ENCODE measurements at places on chromosomes 12 and 14.

- no peak for DNase-seq
Measured at GRCh38 chr12:106072751-106073150, 66.0 kb downstream of the NUAK1 start.

DNA sequence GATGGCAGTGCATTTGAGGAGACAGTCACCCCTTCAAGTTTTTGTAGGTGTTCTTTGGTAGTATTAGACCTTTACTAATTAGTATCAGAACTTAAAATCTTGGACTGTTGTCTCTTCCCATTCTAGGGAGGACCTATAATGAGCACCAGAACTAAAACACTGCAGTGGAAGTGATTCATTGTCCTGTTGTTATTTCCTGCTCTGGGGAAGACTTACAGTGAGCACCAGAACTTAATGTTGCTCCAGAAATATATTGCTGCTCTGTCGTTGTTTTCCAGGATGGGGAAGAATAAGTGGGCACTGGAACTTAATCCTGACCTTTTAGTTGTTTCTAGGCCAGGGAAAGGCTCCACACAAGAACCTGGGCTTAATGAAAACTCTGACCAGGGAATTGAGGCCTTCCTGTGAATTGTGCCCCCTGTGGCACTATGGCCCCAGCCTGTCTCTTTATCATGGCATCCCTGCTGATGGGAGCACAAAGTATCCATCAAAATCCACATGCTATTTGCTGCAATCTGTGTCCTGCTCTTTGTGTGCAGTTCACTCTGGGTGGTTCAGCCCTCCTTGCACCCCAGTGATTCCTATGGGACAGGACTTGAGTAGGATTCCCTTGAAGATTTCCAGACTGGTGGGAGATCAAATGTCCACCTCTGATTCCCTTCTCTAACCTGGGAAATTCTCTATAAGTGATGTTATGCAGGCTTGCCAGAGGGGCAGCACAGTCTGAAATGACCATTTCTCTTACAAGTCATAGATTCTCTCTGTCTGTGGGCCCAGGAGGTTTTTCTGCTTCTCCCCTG, 175.8 kb downstream of the PAWR start:
- DNase-seq = no peak

DNA sequence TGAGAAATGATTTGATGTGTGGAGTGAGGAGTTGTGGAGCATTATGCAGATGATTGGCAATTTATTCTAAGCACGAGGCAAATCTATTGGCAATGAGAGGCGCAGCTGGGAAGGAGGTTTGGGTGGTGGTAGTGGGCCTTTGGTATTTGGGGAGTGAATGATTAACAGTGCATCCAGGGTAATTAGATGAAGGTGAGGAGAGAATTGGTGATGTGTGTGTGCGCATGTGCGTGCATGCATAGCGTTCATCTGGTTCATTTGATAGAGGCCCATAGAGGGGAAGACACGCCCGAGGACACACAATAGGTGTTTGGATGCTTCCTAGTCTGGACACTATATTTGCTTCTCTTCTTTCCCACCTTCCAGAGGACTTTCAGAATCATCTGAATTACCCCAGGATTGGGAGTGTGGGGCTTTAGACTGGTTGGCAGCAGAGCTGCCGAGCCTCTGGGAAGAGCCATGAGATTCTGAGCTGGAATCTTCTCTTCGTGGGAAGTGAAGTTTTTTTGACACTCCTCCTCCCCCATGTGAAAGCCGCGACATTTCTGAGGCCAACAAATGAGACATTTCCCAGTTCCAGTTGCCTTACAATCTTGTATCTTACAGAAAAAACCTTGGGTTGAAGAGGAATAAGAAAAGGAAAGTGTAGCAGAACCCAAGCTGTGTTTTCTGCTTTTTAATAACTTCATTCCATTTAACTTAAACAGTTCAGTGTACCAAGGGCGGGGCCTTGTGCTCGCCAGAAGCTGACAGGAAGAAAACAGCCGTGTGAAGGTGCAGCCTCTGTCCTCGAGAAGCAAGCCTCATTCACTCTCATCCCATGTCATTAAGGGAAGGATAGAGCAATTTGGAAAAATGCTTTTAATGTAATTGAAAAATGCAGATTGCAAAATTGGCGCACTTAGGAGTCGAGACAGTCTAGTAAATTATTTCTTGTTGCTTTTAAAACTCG, 65.2 kb downstream of the SLC25A47 start:
- DNase-seq = peak; percentile 38

- no peak for DNase-seq
Measured at GRCh38 chr14:50407111-50407812, 10.6 kb upstream of the CDKL1 start.

DNA sequence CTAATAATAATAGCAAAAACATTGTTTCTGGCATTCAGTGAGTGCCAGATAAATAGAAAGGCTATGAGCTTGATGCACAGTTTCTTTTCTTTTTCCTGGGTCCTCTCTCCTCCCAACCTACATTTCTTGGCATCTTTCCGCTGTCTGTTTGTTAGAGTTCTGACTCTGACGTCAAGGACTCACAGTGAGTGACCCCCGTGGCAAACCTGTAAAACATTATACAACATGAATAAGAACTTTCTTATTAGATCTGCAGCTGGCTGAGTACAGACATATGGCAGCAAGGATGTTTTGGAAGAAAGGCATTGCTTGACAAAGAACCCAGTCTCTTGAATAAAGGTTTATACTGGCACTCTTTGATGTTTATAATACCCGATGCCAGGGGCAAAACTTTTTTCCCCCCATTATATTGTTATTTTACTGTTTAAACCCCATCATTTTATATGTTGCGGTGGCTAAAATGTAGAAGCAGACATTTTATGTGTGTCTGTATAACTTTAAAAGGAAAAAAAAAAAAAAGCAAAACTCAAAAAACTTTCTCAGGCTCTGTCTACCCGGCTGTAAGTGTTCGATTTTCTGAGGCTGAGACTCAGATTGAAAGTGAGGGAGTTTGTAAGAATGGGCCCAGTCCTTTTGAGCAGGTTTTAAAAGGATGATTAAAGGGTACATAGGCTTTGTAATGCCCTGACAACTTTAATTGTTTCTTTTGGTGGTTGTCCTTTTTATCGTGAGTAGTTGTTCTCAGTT, 159.3 kb downstream of the PDE3A start:
- DNase-seq = no peak

GRCh38 chr12:52379536-52379935, 5.9 kb downstream of the KRT84 start:
- DNase-seq = no peak

DNA sequence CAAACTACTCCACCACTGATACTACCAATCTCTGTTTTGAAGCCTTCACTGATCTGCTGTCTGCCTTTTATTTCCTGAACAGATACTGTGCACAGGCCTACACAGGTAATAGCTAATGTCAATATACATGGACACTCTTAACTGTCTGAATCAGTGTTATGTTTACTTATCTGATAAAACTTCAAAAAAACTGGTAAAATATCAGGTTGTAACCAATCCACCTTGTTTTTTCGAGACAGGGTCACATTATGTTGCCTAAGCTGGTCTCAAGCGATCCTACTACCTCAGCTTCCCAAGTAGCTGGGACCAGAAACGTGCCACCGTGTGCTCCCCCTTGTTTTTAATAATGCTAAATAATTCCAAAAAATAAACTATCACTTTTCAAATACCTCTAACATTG, 43.5 kb downstream of the HECTD1 start:
- DNase-seq = no peak

DNA sequence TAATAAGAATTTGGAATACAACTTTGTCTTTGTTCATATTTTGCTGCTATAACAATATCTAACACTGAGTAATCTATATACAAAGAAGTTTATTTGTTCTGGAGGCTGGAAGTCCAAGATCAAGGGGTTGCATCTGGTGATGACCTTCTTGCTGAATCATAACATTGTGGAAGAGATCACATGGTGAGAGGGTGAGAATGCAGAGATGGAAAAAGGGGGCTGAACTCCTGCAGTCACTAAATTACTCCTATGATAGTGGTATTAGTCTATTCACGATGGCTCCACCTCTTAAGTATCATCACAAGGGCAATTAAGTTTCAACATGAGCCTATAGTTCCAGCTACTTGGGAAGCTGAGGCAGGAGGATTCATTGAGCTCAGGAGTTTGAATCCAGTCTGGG, 4.5 kb upstream of the AKAP6 start:
- DNase-seq = no peak

- peak; percentile 25 for DNase-seq
Measured at GRCh38 chr12:22190-22529, 44.4 kb upstream of the IQSEC3 start.

DNA sequence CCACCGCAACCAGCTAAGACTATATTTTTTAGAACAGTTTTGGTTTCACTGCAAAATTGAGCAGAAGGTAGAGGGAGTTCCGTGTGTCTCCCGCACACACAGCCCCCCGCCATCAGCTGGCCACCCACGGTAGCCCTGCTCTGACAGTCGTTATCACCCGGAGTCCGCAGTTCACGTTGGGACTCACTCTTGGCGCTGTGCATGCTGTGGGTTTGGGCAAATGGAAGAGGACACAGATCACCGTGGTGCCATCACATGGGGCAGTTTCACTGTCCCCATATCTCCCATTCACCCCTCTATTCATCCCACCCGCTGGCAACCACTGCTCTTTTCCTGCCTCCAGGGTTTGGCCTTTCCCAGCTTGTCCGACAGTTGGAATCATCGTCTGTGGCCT, 31.8 kb upstream of the ULK1 start:
- DNase-seq = no peak

DNA sequence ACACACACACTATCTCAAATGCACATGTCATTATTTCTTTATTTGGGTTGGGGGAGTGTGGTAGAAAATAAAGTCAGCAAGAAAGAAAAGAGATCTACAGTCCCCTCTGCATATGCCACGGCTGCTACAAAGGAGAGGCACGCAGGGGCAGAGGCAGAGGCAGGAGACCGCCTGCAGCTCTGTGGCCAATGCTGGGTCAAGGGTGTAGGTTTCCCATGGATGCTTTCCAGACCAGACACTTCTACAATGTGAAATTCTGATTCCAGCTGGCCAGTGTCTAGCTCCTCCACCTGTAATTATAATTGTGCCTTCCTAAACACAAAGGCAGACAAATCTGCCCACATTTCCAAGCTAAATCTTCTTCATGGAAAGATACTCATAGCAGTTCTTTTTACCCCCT, 19.2 kb downstream of the VPS37B start:
- no peak for DNase-seq

GRCh38 chr12:110246636-110247339, 34.3 kb upstream of the ATP2A2 start:
- DNase-seq = no peak

DNA sequence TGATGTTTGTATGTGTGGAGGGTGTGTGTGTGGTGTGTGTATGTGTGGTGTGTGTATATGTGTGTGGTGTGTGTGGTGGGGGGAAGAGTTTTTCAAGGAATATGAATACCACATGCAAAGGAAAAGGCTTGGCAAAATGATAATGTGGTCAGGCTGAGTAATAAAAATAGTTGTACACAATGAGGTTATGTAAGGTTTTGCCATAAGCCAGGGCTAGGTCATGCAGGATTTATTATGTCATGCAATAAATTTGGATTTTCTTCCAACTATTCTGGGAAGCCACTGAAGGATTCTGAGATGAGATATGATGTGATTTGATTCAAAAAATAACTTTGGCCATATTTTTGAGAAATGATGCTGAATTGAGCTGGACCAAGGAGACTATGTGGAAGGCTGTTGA, 1191.6 kb upstream of the SEL1L start:
- DNase-seq = no peak

- DNase-seq = no peak
Measured at GRCh38 chr14:71399057-71399487, 491.8 kb downstream of the PCNX1 start.

- DNase-seq = no peak
Measured at GRCh38 chr14:53534841-53535240, 381.7 kb upstream of the DDHD1 start.

DNA sequence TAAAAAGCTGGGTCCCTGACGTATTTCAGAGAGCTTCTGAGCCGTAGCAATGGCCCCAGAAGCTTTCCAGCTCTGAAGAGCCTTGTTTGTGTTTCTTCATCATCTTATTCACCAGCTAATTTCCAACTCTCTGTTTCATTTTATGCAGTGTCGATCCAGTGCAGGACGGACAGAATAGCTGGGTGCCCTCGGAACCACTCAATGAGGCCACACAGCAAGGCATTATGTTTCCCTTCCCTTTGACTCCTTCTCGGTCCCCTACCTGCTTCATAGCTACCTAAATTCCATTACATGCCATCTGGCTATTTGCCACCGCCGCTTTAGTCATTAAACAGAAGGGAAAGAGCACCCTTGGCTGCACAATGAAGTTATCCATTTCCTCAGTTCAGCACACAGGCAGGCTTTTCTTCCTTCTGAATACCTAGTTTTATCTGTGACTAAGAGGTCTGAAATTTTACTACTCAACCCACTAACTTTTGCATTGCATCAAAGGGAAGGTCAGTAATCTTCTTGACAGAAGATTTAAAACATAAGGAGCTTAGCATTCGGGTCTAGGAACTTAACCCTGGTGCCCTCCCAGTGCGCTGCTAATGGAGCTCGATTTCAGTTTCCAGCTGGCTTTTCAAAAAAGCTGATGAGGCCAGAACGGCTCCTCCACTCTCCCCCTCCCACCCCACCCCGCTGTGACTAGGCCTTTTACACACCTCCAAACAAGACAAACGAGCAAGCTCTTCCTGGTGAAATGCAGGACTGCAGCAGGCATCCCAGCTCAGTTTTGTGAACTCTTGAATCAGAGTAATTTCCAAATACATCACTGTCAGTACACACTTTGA, 176.8 kb downstream of the GXYLT1 start:
- DNase-seq = no peak

- DNase-seq = no peak
Measured at GRCh38 chr12:72485017-72485701, 213.0 kb downstream of the TRHDE start.

GRCh38 chr12:106280106-106280505, 22.4 kb upstream of the TCP11L2 start:
- DNase-seq = no peak

DNA sequence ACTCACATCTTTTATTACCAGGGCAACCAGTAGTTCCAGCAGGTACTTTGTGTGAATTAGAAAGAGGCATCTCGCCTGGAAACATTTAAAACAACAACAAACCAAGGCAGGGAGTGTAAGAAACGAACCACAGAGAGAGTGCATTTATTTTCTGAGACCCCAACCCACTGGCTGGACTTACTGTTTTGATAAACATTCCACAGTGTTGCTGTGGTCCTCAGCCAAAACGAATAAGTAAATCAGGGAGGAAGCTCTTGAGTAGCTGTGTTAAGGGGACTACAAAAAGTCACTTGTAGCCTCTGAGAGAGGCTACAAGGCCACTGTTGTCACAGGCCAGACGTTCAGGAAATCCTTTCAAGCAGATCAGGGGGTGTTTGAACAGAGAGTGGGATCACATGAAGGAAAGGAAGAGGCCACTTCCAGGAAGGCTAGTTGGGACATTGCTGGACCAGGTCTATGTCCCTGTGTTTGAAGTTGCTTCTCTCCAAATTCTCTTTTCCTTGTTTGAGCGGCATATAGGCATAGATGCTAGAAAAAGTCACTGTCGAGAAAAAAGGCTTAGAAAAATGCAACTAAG, 33.8 kb downstream of the DMAC2L start:
- no peak for DNase-seq
